NB4 (cell line): ENCODE measurements at places on chromosomes 16 and 17.
A peak's percentile ranks its signal among the peaks of the same experiment; 100 is the strongest.

- no peak for DNase-seq
Measured at GRCh38 chr16:78866521-78866920, 734.0 kb downstream of the MAF start.

- no peak for DNase-seq
Measured at GRCh38 chr17:81494626-81495377, 17.8 kb downstream of the ACTG1 start.

- no peak for DNase-seq
Measured at GRCh38 chr16:47634126-47634525, 173.0 kb downstream of the PHKB start.

DNA sequence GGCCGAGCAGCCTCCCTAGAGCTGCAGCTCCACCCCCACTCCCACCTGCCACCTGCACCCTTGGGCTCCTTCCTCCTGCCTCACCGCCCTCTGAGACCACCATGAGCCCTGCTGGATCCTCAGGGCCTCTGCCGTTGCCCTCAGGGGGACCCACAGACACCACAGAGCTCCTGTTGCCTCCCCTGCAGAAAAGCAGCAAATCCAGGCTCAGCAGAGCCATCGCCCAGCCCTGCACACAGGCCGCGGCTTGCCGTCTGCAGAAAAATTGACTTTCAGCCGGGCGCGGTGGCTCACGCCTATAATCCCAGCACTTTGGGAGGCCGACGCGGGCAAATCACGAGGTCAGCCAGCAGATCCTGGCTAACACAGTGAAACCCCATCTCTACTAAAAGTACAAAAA is 7.0 kb upstream of the PPP1R27 start:
- DNase-seq: peak; percentile 89

DNA sequence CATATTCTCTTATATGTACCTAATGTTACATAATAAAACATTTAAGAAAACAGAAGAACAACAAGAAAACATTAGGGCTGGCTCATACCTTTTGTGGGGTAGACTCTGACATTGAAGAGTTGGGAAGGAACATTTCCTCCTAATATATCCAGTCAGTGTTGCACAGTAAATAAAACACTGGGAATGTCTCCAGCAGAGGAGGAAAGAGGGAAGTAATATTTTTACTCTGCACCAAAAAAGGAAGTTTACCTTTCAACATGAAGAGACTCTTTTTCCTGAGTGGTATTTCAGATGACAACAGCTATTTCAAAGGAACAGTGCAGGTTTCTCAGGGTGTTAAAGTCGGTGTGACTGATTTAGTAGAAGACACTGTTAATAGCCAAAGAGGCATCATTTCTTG is 31.9 kb downstream of the EPN2 start:
- DNase-seq: peak; percentile 19

- DNase-seq: no peak
Measured at GRCh38 chr16:72552654-72553053, 380.7 kb upstream of the PMFBP1 start.

DNA sequence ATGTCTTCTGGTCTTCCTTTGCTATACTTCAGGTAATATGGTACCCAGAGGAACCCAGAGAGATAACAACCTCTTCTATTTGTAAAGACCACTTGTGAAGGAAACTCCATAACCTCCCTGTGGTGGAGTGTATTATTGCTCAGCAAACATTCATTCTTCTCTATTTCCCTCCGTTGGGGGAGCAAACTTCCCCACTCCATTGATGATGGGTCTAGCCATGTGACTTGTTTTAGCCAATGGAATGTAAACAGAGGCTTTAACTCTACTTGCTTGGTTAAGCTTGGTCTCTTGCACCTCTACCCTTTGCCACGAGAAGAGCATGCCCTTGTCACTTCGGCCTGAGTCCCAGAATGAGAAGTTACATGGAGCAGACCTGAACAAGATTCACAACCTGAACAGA is 30.0 kb upstream of the SKAP1 start:
- DNase-seq: no peak

DNA sequence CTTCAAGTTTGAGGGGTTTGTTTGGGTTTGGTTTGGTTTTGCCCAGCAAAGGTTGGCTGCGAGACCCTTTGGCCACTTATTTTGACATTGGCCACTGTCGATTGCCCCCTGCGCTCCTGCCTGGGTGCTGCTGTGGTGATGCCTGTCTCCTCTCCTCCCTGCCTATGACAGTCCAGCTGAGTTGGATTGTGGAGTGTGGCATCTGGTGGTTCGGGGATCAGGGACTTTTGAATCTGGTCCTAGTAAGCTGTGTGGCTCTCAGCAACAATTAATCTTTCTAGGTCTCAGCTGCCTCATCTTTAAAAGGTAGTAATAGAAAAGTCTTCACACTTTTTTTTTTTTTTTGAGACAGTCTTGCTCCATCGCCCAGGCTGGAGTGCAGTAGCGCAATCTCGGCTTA is 27.1 kb downstream of the CDK5RAP3 start:
- no peak for DNase-seq

DNA sequence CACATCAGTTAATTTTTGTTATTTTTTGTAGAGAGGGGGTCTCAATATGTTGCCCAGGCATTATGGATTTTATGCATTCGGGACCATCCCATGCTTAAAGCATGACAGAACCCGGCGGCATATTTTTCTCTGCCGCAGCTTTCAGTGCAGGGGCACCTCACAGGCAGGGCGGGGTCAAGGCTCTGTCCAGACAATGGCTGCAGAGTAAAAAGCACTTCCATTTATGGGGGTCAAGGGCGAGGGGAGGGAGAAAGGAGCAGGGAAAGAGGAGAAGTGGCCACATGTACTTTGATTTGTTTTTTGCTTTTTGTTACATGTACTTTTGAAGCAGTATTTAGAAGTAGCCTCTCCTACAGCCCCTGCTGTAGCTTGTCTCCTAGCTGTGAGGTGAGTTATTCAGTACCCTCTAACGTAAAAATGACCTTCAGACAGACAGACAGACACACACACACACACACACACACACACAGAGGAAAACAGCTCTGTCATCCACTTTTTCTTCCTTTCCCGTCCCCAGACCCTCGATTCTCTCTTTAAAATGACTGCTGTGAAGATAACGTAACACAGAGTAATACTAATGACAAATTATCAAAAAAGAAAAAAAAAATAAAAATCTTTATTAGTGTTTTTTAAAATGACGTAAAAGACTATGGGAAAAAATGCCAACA is 856 bp upstream of the SCPEP1 start:
- DNase-seq: no peak

DNA sequence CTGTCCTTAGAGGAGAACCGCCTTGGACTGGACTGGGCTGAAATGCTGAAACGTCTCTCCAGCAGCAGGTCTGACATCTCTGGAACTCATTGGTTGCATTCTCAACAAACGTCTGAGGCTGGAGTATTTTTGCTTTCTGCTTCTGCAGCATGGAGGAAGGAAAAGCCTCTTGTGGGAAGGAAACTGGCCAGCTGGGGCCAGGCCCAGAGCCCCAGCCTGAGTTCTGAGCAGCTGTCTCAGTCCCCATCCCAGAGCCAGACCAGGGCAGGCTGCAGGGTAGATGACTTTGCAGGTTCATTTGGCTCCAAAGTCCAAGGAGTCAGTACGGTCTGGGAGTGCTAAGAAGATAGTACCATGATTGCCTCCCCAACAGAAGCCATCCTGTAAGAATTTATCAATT is 18.3 kb downstream of the TEKT3 start:
- DNase-seq: no peak

DNA sequence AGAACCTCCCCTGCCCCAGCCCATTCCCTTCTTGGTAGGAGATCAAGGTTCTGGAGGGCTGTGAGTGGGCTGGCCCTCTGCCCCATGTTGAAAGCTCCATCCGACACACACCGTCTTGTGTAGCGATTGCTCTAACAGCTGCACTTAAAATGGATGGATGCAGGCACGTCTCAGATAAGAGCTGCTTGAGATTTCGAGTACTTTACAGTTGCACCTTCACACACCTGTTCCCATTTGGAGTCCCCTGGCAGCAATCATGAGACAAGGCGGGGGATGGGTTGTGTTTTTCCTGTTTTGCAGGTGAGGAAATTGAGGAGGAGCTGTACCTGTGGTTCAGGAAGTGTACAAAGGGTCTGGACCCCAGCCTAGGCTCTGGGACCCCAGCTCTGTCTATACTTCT is 25.6 kb upstream of the TAC4 start:
- DNase-seq: no peak

GRCh38 chr16:30372038-30372712 is 1.9 kb upstream of the TBC1D10B start:
- no peak for DNase-seq

GRCh38 chr16:73383988-73384365 is 336.0 kb upstream of the ZFHX3 start:
- DNase-seq: no peak
